Prostate gland (tissue), 2 donors: ENCODE measurements at places on chromosomes 5 and 9.
A peak's percentile ranks its signal among the peaks of the same experiment; 100 is the strongest.

GRCh38 chr5:81226286-81226685 is 6.8 kb upstream of the CKMT2 start:
- no peak overlapping the region for H3K4me3 ChIP-seq
- no peak overlapping the region for H3K27ac ChIP-seq
- H3K36me3 ChIP-seq: no peaks in the 10 kb centered on the region
- H3K27me3 ChIP-seq: no peaks in the 10 kb centered on the region

GRCh38 chr5:1017691-1018455 is 9.3 kb downstream of the NKD2 start:
- H3K4me3 ChIP-seq: no peak overlapping the region
- no peaks in the 10 kb centered on the region for H3K36me3 ChIP-seq
- no peaks in the 10 kb centered on the region for H3K27me3 ChIP-seq
- DNase-seq: no peak
- peaks cover 5% of the 10 kb centered on the region for H3K4me1 ChIP-seq

GRCh38 chr9:131709771-131710431 is 30.0 kb downstream of the RAPGEF1 start:
- DNase-seq: no peak
- H3K4me3 ChIP-seq: no peak overlapping the region
- no peaks in the 10 kb centered on the region for H3K36me3 ChIP-seq
- H3K4me1 ChIP-seq: no peaks in the 10 kb centered on the region

- no peaks in the 10 kb centered on the region for H3K36me3 ChIP-seq
- no peak overlapping the region for H3K27ac ChIP-seq
- H3K27me3 ChIP-seq: no peaks in the 10 kb centered on the region
- no peaks in the 10 kb centered on the region for H3K4me1 ChIP-seq
- no peak for DNase-seq
Measured at GRCh38 chr9:123695386-123695785, 234.5 kb downstream of the DENND1A start.

GRCh38 chr5:174283211-174284005 is 237.9 kb downstream of the NSG2 start:
- no peaks in the 10 kb centered on the region for H3K4me1 ChIP-seq
- H3K36me3 ChIP-seq: no peaks in the 10 kb centered on the region
- H3K4me3 ChIP-seq: no peak overlapping the region
- no peaks in the 10 kb centered on the region for H3K27me3 ChIP-seq
- H3K27ac ChIP-seq: no peak overlapping the region

- peak overlapping the region; percentile 72 for H3K27ac ChIP-seq
- H3K4me1 ChIP-seq: no peaks in the 10 kb centered on the region
- no peak overlapping the region for H3K4me3 ChIP-seq
- H3K36me3 ChIP-seq: no peaks in the 10 kb centered on the region
- no peaks in the 10 kb centered on the region for H3K27me3 ChIP-seq
- peak; percentile 82 for DNase-seq
Measured at GRCh38 chr9:673264-673965, 168.1 kb upstream of the DMRT1 start.

- H3K36me3 ChIP-seq: no peaks in the 10 kb centered on the region
- no peak overlapping the region for H3K4me3 ChIP-seq
- peaks cover 70% of the 10 kb centered on the region for H3K4me1 ChIP-seq
- peak overlapping the region; percentile 92 for H3K27ac ChIP-seq
- H3K27me3 ChIP-seq: no peaks in the 10 kb centered on the region
Measured at GRCh38 chr9:127966416-127967150, 14.2 kb downstream of the EEIG1 start.

DNA sequence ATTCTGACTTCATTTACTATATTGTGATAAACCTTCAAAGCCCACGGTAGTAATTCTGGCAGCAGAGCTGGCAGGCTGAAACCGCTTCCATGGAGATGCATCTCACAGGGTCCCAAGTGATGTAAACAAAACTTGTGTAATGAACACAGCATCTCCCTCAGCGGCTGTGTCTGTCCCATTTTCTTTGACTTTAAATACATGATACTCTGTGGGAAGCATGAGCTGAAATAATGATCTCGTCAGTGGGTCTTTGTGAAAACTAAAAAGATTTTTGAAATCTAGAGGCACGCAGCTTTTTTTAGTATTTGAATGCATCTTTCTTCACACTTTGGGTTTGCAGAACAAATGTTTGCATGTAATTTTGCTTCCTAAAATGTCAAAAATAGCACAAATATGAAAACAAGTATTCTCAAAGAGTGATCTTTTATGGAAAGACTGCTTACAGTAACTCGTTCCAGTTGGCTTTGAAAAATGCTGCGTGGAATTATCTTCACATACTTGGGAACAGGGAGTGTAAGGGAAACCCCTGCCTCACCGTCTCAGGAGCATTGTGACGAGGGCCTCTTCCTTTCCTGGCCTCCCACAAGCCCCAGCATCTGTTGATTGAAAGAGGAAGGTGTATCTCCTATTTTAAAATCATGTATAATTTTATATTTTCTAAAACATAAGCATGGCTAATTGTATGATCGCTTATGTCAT is 18.1 kb upstream of the LPCAT1 start:
- no peak overlapping the region for H3K4me3 ChIP-seq
- H3K27me3 ChIP-seq: no peaks in the 10 kb centered on the region
- no peak overlapping the region for H3K27ac ChIP-seq

- no peaks in the 10 kb centered on the region for H3K4me1 ChIP-seq
- no peaks in the 10 kb centered on the region for H3K36me3 ChIP-seq
- no peak for DNase-seq
- no peaks in the 10 kb centered on the region for H3K27me3 ChIP-seq
- H3K4me3 ChIP-seq: no peak overlapping the region
- no peak overlapping the region for H3K27ac ChIP-seq
Measured at GRCh38 chr5:81388169-81388568, 5.8 kb downstream of the ACOT12 start.

GRCh38 chr9:94920420-94921091 is 194.1 kb downstream of the AOPEP start:
- H3K27ac ChIP-seq: peak overlapping the region; percentile 75
- no peaks in the 10 kb centered on the region for H3K27me3 ChIP-seq

GRCh38 chr9:137470785-137471184 is 11.7 kb upstream of the NSMF start:
- no peak for DNase-seq
- no peak overlapping the region for H3K27ac ChIP-seq
- H3K4me1 ChIP-seq: no peaks in the 10 kb centered on the region
- H3K36me3 ChIP-seq: no peaks in the 10 kb centered on the region

DNA sequence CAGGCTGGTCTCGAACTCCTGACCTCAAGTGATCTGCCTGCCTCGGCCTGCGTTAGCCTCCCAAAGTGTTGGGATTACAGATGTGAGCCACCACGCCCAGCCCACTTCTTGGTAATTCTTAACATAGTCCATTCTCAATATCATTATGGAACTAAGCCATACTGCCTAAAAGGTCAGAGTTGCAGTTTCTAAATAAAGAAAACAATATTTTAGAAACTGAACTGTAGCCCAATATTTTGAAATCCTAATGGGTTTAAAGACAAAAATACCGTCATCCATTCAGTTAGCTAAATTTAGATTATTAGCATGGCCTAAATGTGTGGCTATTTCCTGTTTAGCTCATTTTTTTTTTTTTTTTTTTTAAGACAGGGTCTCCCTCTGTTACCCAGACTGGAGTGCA is 99.5 kb downstream of the USP20 start:
- no peak overlapping the region for H3K27ac ChIP-seq
- DNase-seq: no peak
- no peaks in the 10 kb centered on the region for H3K36me3 ChIP-seq
- no peaks in the 10 kb centered on the region for H3K27me3 ChIP-seq

GRCh38 chr9:133322701-133323100 is 13.3 kb downstream of the SURF6 start:
- H3K27me3 ChIP-seq: no peaks in the 10 kb centered on the region
- no peaks in the 10 kb centered on the region for H3K36me3 ChIP-seq
- DNase-seq: no peak
- H3K4me3 ChIP-seq: no peak overlapping the region

- H3K27me3 ChIP-seq: no peaks in the 10 kb centered on the region
- H3K4me1 ChIP-seq: no peaks in the 10 kb centered on the region
- DNase-seq: no peak
- no peaks in the 10 kb centered on the region for H3K36me3 ChIP-seq
- H3K4me3 ChIP-seq: no peak overlapping the region
Measured at GRCh38 chr5:125331987-125332598, 585.7 kb upstream of the ZNF608 start.

- H3K27ac ChIP-seq: no peak overlapping the region
- no peak overlapping the region for H3K4me3 ChIP-seq
- DNase-seq: no peak
- no peaks in the 10 kb centered on the region for H3K36me3 ChIP-seq
Measured at GRCh38 chr5:73232266-73233041, 59.5 kb downstream of the TMEM174 start.

DNA sequence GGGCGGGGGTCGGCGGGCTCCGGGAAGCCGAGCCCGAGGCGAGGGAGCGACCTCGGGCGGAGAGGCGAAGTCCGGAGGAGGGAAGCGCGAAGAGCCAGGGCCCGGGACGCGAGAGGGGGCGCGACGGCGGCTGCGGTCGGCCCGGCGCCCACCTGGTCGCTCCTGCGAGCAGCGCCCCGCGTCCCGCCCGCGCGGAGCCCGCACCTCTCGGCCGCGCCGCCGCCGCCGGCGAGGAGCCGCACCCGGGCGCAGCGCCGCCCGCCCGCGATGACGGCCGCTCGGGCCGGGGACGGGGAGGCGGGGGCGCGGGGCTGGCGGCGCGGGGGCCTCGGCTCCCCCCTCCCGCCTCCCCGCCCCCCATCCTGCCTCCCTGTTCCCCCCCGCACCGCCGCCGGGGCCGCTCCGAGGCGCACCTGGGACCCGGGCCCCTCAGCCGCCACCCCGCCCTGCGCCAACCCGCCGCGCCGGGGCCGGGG is 2.6 kb downstream of the NR5A1 start:
- no peak for DNase-seq
- peaks cover 25% of the 10 kb centered on the region for H3K27me3 ChIP-seq
- H3K36me3 ChIP-seq: no peaks in the 10 kb centered on the region

- H3K4me3 ChIP-seq: no peak overlapping the region
- H3K4me1 ChIP-seq: no peaks in the 10 kb centered on the region
Measured at GRCh38 chr9:99354104-99354503, 132.0 kb downstream of the SEC61B start.

GRCh38 chr9:103444176-103444575 is 449.0 kb downstream of the CYLC2 start:
- no peaks in the 10 kb centered on the region for H3K4me1 ChIP-seq
- H3K36me3 ChIP-seq: no peaks in the 10 kb centered on the region
- H3K27ac ChIP-seq: no peak overlapping the region
- H3K4me3 ChIP-seq: no peak overlapping the region

- no peak overlapping the region for H3K4me3 ChIP-seq
- no peaks in the 10 kb centered on the region for H3K4me1 ChIP-seq
- H3K27me3 ChIP-seq: no peaks in the 10 kb centered on the region
- H3K27ac ChIP-seq: no peak overlapping the region
- H3K36me3 ChIP-seq: no peaks in the 10 kb centered on the region
Measured at GRCh38 chr9:110078604-110079003, 129.4 kb downstream of the C9orf152 start.

DNA sequence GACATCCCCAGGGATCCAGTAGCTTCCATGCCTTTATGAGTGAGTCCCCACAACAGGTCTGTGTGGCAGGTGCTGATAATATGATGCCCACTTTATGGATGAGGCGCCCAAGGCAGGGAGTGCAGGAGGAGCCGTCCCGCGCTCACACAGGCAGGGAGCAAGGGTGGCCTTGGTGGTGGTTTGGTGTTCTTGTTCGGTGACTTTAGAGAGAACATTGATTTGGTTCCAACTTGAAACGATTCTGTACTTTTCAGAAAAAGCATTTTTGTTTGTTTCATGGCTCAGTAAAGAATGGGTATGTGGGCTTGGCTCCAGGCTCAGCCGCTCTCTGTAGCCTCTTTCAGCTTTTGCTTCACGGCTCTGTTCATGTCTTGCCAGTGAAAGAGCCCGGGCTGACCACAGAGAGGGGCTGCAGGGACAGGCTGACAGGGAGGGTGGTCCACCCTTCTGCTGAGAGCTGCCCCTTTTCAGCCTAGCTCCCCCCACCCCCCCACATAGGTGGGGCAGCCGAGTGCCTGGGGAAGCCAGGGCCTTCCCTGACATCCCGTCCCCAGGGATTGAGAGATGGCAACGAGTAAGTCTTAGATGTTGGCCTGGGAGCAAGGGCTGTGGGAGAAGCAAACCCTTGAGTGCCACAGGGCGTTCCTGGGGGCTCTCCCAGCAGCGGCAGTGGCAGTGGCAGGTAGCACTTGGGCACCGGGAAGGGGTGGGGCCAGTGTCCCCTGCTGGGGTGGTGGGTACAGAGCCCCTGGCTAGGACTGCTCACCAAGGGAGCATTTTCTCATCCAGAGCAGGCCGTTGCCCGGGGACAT is 28.0 kb downstream of the NCS1 start:
- no peak for DNase-seq
- no peaks in the 10 kb centered on the region for H3K36me3 ChIP-seq
- no peaks in the 10 kb centered on the region for H3K27me3 ChIP-seq
- H3K4me3 ChIP-seq: no peak overlapping the region

GRCh38 chr5:40497573-40497972 is 182.1 kb upstream of the PTGER4 start:
- DNase-seq: no peak
- H3K27me3 ChIP-seq: no peaks in the 10 kb centered on the region
- no peaks in the 10 kb centered on the region for H3K4me1 ChIP-seq
- no peaks in the 10 kb centered on the region for H3K36me3 ChIP-seq
- no peak overlapping the region for H3K27ac ChIP-seq
- no peak overlapping the region for H3K4me3 ChIP-seq

- no peaks in the 10 kb centered on the region for H3K27me3 ChIP-seq
- no peak for DNase-seq
- H3K36me3 ChIP-seq: no peaks in the 10 kb centered on the region
Measured at GRCh38 chr5:22852807-22853660, at the start of gene CDH12. Gene CDH12 (minus strand): TSS chr5:22853344.

GRCh38 chr5:127839496-127840197 is 136.5 kb downstream of the CCDC192 start:
- no peak overlapping the region for H3K27ac ChIP-seq
- H3K27me3 ChIP-seq: no peaks in the 10 kb centered on the region
- DNase-seq: no peak
- H3K36me3 ChIP-seq: no peaks in the 10 kb centered on the region
- peaks cover 2% of the 10 kb centered on the region for H3K4me1 ChIP-seq

GRCh38 chr9:111854799-111855198 is 41.8 kb upstream of the UGCG start:
- H3K27ac ChIP-seq: no peak overlapping the region
- H3K4me1 ChIP-seq: no peaks in the 10 kb centered on the region
- DNase-seq: no peak
- no peaks in the 10 kb centered on the region for H3K27me3 ChIP-seq
- no peaks in the 10 kb centered on the region for H3K36me3 ChIP-seq

DNA sequence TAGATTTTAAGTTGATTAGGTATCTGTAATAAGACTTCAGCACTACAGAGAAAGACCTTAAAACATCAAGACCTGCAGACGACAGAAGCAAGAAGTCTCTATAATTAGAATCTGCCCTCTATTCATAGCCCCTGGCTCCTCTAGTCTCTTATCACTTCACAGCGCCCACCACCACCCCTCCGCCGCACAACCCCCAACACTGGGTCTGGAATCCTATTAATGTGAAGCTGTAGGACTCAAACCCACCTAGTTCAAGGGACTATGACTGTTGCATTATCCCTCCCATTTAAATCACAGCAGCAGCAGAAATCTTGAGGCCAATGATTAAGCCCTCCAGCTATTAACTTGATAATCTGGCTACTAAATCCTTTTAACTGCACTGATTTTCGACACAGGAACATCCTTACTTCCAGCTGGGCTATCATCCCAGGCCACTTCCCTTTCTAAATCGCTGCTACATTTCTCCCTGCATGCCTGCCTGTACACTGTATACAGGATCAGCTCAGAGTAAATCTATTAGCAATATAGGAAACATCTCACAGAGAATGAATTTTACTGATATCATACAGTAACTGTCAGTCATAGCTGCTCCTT is 159.5 kb upstream of the GRAMD2B start:
- no peaks in the 10 kb centered on the region for H3K4me1 ChIP-seq
- no peaks in the 10 kb centered on the region for H3K36me3 ChIP-seq
- DNase-seq: no peak
- H3K27ac ChIP-seq: no peak overlapping the region
- no peaks in the 10 kb centered on the region for H3K27me3 ChIP-seq
- no peak overlapping the region for H3K4me3 ChIP-seq
